ENCODE measurements at places on chromosomes 4 and X. TPM values are rescaled to one million over a fixed set of nuclear protein-coding genes. Genes with fewer than 3 reads are reported as not detected.
A peak's percentile ranks its signal among the peaks of the same experiment; 100 is the strongest.

DNA sequence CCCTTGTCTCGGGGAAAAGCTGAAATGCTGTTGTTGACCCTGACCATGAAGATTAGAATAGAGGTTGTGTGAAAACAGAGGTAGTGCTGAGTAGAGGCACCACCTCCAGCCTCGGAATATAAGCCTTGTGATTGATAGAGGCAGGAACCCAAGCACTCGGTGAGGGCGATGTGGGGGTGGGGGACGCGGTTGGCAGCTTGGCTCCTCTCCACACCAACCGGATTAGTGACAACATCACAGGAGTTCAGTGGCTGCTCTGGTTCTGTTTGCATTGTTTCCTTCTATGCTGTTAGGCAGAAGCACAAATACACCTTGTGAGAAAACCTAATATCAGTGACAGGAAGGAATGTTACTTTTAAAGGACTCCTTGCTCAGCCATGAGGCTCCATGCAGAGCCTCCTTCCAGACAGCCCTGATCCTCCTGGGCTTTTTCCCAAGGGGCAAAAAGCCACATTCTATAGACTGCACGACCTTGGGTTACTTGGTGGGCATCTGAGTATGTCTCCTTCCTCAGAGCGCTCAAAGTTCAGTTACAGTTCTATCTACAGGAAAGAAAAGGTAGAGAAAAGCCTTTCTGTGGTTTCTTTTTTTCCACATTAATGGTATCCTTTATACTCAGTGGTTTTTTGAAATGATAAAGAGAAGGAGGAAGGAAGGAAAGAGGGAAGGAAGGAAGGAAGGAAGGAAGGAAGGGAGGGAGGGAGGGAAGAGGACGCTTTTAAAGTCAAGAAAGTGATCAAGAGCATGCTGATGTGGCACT, 150.4 kb upstream of the NOCT start:
- H3K4me3 ChIP-seq = no peak overlapping the region
- no peak overlapping the region for H3K27ac ChIP-seq
- DNase-seq = no peak

The IL21 gene
- total RNA-seq = not detected

DNA sequence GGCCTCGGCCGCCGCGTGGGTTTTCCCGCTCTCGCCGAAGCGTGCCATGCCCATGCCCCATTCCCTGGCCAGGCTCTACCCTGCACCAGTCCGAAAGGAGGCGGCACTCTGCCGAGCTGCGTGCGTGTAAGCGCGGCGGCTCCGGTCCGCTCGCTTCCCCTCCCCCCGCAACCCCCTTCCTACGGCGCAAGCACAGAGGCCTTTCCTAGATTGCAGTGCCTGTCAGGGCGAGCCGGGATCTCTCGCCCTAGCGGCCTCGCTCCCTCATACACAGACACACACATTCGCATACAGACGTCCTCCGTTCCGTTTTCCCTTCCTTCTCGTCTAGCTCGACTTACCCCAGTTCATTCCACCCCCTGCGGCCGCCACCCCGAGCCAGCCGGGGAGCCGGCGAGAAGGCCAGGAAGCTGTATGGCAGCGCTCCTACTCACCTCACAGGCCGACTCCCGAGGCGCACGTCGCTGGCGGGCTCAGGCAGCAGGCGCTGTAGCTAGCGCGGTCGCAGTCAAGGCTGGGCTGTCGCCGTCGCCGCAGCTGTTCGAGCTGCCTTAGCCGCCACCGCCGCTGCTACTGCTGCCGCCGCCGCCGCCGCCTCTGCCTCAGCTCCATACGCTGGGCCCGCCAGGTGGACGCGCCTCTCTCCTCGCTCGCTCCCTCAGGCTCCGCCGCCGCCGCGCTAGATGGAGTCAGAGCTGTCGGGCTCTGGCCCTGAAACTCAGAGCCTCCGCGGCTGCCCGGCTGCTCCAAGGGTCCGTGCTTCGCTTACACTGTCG, 615 bp downstream of the NEXMIF start:
- DNase-seq = peak; percentile 15
- no peaks in the 10 kb centered on the region for H3K36me3 ChIP-seq
- H3K4me1 ChIP-seq = no peaks in the 10 kb centered on the region
- H3K4me3 ChIP-seq = peak overlapping the region; percentile 81
- H3K27ac ChIP-seq = peak overlapping the region; percentile 91
- peaks cover 23% of the 10 kb centered on the region for H3K27me3 ChIP-seq

DNA sequence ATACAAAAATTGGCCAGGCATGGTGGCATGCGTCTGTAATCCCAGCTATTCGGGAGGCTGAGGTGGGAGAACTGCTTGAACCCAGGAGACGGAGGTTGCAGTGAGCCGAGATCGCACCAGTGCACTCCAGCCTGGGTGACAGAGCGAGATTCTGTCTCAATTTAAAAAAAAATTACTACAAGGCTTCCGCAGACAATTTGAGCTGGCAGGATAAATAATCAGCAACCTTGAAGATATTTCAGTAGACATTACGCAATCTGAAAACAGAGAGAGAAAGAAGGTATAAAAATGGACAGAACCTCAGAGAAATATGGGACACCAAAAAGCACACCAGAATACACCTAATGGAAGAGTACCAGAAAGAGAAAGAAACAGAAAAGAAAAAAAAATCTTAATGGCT, 25.3 kb downstream of the HS6ST2 start:
- no peak for DNase-seq
- H3K4me3 ChIP-seq = no peak overlapping the region

The BRS3 gene
- 0.10 TPM for total RNA-seq

DNA sequence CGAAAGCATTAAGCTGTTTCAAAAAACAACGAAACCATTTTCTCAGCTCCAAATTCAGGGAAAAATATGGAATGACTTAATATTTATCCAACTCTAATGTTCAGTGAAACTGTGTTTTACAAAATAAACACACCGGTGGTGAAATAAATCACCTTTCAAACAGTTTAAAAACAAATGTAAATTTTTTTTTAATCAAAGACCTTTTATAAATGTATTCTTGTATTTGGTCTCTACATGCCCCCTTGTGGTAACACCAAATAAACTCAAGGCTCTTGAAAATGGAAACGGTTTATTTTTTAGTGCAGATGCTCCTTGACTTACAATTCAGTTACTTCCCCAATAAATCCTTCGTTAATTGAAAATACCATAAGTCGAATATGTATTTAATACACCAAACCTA, 45.8 kb upstream of the ITM2A start:
- no peak overlapping the region for H3K27ac ChIP-seq
- DNase-seq = no peak
- no peaks in the 10 kb centered on the region for H3K36me3 ChIP-seq
- H3K4me3 ChIP-seq = no peak overlapping the region
- H3K27me3 ChIP-seq = no peaks in the 10 kb centered on the region
